SJSA1 (cell line): ENCODE measurements at places on chromosomes 12 and 14. TPM values are rescaled to one million over a fixed set of nuclear protein-coding genes. Genes with fewer than 3 reads are reported as not detected.

- DNase-seq = no peak
Observed at GRCh38 chr12:120738252-120739030, 12.8 kb downstream of the ACADS start.

- no peak for DNase-seq
Observed at GRCh38 chr14:102140750-102141145, 1.1 kb downstream of the WDR20 start.

DNA sequence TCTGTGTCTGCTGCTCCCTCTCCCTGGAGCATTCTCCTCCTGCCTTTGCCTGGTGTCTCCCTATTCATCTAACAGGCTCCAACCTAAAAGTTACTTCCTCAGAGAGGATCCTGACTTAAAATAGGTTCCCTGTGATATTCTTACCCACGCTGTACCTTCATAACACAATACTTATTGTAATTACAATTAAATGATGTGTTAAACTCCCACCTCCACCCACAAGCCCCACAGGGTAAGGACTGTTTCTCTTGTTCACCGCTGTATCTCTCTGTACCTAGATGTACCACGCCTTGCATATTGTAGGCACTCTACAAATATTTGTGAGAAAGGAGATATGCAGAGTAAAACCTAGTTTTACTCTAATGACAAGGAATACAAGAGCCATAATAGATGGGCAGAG is 5.0 kb downstream of the HEBP1 start:
- DNase-seq = no peak

NGB gene
- not detected in 2 replicates for total RNA-seq

GRCh38 chr14:31388687-31389413 is 31.5 kb downstream of the HEATR5A start:
- DNase-seq = no peak

DNA sequence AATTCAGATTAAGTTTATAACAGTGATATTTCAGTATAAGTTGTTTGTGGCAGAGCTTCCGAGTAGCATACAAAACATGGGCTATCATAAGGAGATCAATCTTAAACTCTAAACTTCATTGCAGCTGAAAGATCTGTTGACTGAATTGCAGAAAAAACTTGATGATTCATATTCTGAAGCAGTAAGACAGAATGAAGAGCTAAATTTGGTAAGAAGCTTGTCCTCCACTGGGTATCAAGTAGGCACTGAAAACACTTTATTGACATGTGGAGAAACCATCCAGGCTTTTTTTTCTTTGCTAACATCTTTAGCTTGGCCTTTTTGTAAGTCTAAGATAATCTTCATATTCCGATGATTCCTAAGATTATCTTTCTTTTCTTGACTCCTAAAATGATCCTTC is 93.0 kb downstream of the KTN1 start:
- DNase-seq = no peak

- no peak for DNase-seq
Observed at GRCh38 chr12:109567967-109568366, 5.3 kb downstream of the MMAB start.

GRCh38 chr12:991350-992333 is 619 bp downstream of the ERC1 start:
- DNase-seq = no peak

- DNase-seq = no peak
Observed at GRCh38 chr12:130424858-130425697, 87.4 kb downstream of the PIWIL1 start.

GRCh38 chr12:8156845-8157244 is at the start of gene ZNF705A:
Gene ZNF705A, plus strand, starts transcription at chr12:8157015. Its CDS starts 15,611 bp downstream, at chr12:8172626.
- no peak for DNase-seq

FGF23 gene
- not detected in 2 replicates for total RNA-seq

PIP4P1 gene
- total RNA-seq = 18.9 and 20.5 TPM in 2 replicates

GRCh38 chr12:46818642-46819041 is 7.2 kb downstream of the SLC38A4 start:
- DNase-seq = no peak

DNA sequence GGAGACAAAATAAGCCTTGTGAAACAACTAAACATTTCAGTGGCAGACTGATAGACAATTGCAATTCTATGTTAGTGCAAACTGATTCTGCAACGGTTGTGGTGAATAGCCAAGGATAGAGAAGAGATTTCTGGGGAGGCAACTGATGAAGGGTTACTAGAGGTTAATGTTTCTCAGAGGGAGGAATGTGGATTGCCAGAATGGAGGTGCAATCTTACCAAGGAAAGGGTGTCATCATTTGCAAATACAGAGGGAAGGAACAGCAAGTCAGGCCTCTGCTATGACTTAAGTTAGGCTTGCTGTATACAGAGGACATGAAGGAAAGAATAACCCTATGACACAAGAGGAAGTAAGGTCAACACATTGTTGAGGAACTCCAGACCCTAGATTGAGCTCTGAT is 35.8 kb downstream of the CCDC175 start:
- DNase-seq = no peak

- no peak for DNase-seq
Observed at GRCh38 chr14:23364164-23365035, 572 bp downstream of the EFS start.

GRCh38 chr14:74362361-74362915 is 14.2 kb downstream of the VRTN start:
- DNase-seq = peak; percentile 73

- DNase-seq = no peak
Observed at GRCh38 chr14:43692706-43693105, 814.4 kb downstream of the FSCB start.

MMP17 gene
- 3.1 and 3.4 TPM in 2 replicates for total RNA-seq

PRPH gene
- total RNA-seq = not detected in 2 replicates

RTN1 gene
- 0.18 TPM in 1 of 2 replicates, not detected in the other for total RNA-seq

DNA sequence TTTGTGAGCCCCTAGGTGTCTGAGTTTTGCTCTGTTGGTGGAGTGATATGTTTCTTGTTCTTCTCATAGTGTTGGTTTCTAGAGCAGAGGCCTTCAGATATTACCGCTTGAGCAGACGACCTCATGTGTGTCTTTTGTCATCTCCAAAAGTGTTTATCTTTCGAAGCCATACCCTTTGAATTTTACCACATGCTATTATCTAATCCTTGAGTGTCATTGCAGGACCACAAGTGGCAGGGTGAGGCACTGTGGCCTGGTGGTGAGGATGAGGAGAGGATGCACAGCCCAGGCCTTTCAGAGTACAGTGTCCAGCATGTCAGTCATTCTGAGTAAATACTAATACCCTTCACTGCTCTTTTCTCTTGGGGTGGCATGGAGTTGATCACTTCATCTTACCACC is 57.2 kb upstream of the CISTR start:
- no peak for DNase-seq

ABCD2 gene
- not detected in 2 replicates for total RNA-seq

CBLN3 gene
- 0.84 and 3.1 TPM in 2 replicates for total RNA-seq

DNA sequence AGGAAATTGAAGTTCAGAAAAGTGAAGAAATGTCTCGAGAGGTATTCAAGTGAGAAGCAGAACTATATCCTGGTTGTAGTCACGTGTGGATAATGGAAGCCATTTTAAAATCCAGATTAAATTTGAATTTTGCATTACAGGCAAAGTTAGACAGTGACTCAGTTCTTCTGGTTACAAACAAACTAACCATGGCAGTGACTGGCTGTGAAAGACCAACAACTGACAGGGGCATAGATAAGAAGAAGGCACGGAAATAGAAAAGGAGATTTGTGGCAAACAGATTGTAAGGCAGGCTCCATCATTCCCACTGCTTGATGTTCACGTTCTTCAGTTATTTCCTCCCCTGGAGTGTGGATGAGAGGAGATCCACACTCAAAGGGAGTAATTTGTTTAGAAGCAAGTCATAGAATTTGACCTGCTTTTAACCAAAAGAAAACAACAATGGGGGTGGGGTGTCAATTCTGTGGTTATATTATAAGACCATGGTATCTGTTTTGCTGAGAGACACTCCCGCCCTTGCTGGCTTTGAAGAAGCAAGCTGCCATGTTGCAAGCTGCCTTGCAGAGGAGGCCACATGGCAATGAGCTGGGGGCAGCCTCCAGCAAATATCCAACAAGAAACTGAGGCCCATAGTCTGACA is 795.3 kb downstream of the VRK1 start:
- no peak for DNase-seq

ITPK1 gene
- total RNA-seq = 56.2 and 57.5 TPM in 2 replicates

GRCh38 chr12:96994900-96995299 is 87.8 kb downstream of the NEDD1 start:
- no peak for DNase-seq

- DNase-seq = no peak
Observed at GRCh38 chr14:29062466-29062865, 295.9 kb downstream of the FOXG1 start.

- peak; percentile 89 for DNase-seq
Observed at GRCh38 chr12:120677765-120678473, 9.0 kb upstream of the MLEC start.

- DNase-seq = no peak
Observed at GRCh38 chr12:33529031-33529430, 89.4 kb upstream of the SYT10 start.

- DNase-seq = no peak
Observed at GRCh38 chr14:36702474-36702873, 40.8 kb downstream of the PAX9 start.

- no peak for DNase-seq
Observed at GRCh38 chr14:95518045-95518751, 1.7 kb upstream of the SYNE3 start.
